ENCODE measurements at places on chromosomes 6 and 20.
A peak's percentile ranks its signal among the peaks of the same experiment; 100 is the strongest.

GRCh38 chr6:134034961-134035822, 17.2 kb downstream of the SLC2A12 start:
- no peak for DNase-seq

DNA sequence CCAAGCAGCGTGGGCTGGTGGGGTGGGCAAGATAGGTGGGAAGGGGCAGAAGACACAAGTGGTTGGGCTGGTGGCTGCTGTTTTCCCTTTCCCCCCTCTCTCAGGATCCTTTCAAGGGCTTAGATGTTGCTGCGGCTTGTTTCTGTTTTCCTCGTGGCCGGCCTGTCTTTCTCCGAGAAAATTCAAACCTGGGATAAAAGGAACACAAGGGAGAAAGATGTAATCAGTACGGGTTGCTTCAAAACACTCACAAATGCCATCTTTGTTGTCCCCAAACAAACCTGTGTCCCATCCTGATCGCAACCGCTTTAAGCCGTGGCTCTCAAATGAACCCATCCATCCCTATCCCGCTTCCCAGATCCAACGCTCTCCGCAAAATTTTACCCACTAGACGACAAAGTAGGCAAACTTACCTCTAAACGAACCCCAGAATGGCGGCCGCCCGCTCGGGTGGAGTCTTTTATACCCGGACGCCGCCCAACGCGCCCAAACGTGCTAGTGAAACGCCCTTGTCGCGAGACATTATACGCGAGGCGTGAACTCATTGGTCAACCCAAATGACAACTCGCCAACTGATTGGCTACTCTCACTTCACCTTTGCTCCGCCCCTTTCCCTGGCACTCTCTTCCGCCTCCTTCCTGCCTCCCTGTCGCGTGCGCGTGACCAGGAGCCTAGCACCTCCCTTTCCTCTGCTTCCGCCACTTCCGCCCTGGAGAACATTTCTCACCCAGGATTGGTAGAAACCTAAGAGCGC, at the start of gene PPP1R10:
PPP1R10 (minus strand) TSS at position 433 of the 754 bp plus-strand sequence. CDS start 7,299 bp downstream, outside the sequence.
- peak; percentile 99 for DNase-seq

DNA sequence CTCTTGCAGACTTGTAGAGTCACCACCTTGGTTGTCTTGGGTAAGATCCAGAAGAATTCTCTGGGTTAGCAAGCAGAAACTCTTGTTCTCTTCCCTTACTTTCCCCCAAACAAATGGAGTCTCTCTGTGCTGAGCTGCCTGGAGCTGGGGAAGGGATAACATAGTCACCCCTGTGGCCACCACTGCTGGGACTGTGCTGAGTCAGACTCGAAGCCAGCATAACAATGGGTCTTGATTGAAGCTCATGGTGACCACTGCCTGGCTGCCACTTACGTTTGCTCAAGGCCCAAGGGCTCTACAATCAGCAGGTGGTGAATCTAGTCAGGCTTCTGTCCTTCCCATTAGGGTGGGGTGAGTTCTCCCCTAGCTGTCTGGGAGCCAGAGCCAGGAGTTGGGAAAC, 15.4 kb upstream of the ERVFRD-1 start:
- DNase-seq, result no peak

DNA sequence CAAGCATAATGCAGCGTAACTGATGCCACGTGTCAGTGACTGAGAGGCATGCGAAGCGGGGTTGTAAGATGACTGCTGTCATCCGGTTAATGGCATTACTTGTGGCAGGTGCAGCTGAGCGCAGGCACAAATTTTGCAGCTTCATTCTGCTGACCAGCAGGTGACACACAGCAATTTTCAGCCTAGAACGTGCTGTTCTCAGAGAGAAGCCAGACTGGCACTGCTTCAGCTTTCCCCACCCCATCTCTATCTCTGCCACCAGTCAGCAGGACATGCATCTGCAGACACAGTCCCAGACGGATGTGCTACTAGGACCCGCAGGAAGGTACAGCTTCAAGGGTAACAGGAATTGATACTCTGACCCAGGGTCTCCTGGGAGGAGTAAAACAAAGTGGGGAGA, 221.8 kb downstream of the KIF16B start:
- DNase-seq, result no peak

- no peak for DNase-seq
Measured at GRCh38 chr6:79605061-79605460, 26.1 kb upstream of the SH3BGRL2 start.

GRCh38 chr6:165718491-165718891, 55.5 kb upstream of the PDE10A start:
- DNase-seq, result no peak

GRCh38 chr20:37274851-37275524, 13.4 kb upstream of the GHRH start:
- no peak for DNase-seq

DNA sequence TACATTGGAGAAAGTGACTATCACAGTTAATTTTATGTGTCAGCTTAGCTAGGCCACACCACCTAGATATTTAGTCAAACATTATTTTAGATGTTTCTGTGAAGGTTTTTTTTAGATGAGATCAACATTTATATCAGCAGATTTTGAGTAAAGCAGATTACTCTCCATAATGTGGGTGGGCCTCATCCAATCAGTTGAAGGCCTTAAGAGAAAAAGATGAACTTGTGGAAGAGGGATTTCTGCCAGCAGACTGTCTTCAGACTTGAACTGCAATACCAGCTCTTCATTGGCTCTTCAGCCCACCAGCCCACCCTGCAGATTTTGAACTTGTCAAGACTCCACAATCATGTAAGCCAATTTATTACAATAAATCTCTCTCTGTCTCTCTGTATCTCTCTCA, 25.1 kb upstream of the FBXO30 start:
- no peak for DNase-seq

DNA sequence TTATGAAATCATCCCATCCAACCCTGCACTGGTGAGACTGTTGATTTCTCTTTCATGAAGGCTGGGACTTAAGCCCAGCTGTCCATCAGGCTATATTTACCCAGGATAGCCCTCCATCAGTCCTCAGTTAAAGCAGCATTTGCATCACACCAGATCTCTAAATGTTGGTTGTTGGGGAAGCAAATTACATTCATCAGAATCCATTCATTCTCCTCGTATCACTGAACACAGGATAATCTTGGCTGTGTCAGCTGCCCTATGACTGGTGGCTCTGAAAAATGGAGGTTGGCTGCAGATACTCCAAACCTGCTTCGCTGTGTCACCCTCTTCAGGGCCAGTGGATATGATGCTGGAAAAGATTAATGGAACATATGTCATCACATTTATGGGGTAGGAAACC, 718.3 kb downstream of the KIF16B start:
- no peak for DNase-seq

GRCh38 chr6:168147205-168147738, 68.3 kb upstream of the FRMD1 start:
- no peak for DNase-seq

DNA sequence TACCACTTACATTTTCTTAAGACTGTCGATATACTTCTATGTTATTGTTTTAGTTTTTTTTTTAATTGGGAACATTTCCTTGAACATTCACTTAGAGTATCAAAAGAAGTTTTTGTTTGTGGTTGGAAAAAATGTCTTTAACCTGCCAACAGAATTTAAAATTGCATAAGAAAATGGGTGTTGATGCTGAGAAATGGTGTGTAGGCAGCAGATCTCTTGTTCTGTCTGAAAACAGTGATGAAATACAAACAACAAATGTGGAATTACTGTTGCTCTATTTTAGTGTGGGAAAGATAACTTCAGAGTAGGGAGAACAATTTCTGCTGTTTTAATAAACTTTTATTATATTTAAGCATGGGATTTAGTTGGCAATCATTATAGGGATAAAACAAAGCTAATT, 293.5 kb downstream of the CDKAL1 start:
- DNase-seq, result no peak

DNA sequence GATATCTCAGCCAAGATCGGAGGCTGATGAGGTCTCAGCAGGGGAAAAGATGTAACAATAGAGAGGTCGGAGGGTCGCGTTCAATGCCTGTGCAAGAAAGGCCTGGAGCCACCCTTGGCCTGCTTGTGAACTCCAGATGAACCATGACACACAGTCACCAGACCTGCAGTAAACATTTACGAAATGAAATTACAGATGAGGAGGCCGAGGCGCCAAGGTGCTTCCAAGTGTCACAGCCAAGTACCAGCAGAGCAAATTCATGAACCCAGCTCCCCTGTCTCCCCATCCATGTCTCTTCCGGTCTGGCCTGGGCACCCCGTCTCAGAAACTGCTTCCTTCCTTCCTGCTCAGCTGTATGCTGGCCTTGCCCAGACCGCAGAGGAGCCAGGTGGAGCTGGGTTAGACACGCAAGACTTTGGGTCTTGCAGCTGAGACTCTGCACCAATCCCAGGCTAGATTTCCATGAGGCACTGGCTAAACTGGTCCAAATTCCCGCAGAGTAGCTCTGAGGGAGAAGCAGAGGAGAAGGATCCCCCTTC, 48.1 kb downstream of the CHMP4B start:
- peak; percentile 72 for DNase-seq

DNA sequence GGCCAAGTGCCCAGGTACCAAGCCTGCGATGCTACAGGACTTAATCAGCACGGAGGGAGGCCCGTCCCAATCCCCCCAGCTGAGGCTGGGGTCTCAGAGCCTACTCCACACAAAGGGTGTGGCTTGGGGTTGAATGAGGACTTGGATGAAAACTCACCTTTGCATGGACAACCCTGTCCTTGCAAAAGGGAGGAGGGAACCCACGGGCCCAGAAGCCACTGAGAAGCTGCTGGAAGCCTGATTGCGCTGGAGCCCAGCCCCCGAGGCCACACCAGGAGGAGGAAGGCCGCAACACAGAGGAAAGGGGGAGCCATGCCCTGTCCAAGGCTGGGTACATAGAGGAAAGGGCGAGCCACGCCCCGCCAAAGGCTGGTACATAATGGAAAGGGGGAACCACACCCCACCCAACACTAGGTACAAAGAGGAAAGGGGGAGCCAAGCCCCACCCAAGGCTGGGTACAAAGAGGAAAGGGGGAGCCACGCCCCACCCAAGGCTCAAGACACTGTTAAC, 158.8 kb downstream of the DLL1 start:
- peak; percentile 59 for DNase-seq

GRCh38 chr20:9093218-9093957, 24.5 kb downstream of the PLCB4 start:
- no peak for DNase-seq

- DNase-seq, result no peak
Measured at GRCh38 chr6:161479376-161479775, 205.5 kb upstream of the AGPAT4 start.

DNA sequence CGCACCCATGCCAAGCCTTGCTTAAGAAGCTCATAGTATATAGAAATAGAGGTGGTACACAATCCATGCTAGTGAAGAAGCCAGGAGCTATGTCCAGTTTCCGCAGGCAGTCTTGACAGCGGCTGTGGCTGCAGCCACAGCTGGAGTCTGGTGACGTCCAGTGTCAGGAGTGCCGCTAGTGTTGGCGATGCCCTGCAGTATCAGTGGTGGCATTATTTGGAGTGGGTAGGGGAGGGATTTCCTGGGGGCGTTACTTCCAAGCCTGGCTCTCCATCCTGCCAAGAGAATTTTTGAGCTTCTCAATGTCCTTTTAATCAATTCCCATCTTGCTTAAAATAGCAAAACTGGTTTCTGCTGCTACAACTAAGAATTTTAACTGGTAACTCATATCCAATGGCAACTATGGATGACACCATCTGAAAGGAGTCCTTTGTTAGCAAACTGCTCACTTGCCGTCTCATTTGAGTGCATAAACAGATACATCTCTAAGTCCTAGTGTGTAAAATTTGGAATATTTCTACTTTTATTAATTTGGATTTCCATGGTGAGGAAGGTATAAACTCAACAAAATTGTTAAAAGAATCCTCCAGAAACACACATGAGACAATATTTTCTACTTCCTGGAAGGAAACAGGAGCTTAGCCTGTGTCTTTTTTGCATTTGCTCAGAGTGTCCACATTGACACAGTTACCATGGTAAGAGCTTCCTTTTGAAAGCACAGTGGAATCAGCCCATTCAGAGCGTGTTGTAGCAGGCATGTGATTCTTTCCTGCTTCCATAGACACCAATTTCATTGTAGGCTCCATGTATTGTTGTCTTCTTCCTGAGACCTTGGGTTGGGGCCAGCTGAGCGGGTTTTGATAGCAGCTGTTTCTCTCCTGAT, 44.6 kb upstream of the PXDC1 start:
- no peak for DNase-seq

DNA sequence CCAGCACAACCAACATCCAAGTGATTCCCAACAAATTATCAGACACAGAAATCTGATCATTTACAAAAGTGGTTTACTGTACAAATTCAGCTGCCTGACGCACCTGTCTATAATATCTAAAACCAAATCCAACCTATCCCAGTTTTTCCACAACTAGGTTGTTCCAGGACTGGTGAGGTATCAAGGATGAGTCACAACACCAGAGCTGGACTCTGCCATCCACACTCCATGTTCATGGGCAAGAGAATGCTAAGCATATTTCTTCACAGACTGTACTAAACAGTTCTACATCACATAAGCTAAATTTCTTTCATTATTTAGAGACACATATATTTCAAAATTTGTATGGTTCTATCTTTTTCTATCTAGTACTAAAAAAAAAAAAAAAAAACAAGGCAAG, 141.6 kb downstream of the BTBD9 start:
- DNase-seq, result no peak

- no peak for DNase-seq
Measured at GRCh38 chr6:136751522-136751956, 40.7 kb downstream of the MAP3K5 start.

GRCh38 chr20:10970109-10970508, 296.3 kb upstream of the JAG1 start:
- DNase-seq, result no peak

- DNase-seq, result no peak
Measured at GRCh38 chr6:132506461-132506860, 6.5 kb downstream of the STX7 start.

GRCh38 chr6:29447670-29448069, 8.6 kb downstream of the OR10C1 start:
- no peak for DNase-seq

- DNase-seq, result no peak
Measured at GRCh38 chr6:90082847-90083246, 188.6 kb downstream of the GJA10 start.

DNA sequence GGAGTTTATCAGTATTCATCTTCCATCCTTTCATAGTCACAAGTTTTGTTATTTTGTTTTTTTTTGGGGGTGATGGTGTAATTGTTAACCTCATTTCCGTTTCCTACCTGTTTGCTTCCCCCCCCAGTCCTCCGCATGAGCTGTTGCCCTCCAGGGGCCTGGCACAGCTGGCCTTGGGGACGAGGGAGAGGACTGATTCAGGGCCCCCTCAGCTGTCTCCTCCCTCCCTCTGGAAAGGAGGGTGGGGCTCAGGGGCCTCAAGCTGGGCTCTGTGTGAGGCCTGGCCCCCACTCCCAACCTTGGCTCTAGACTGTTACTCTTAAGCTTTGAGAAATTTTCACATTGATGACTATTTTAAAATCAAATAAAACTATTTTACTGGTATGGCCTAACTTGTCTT, 4.0 kb downstream of the LRRC73 start:
- no peak for DNase-seq

DNA sequence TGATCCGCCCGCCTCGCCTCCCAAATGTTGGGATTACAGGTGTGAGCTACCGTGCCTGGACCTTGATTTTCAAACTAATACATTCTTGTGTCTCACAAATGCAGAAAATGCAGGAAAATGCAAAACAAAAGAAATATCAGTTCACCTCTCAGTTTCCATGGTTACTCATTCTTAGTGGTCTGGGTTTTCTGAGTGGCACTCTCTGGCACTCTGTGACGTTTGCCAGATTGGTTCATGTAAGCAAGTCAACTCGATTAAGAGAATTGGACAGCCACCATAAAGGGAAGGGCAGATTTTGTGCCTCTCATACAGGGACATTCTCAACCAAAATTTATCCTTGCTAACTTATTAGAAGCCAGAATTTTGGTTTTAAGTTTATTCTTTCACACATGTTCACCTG, 8.6 kb downstream of the CMTR1 start:
- no peak for DNase-seq

- no peak for DNase-seq
Measured at GRCh38 chr20:62830821-62831220, 14.0 kb downstream of the COL9A3 start.

Data from activated effector memory CD4-positive, alpha-beta T cell treated with anti-CD3 and anti-CD28 coated beads, Interleukin-2, amount 50 U/mL, for 16 hours (primary cell).